ENCODE measurements at places on chromosomes 4 and X.
A peak's percentile ranks its signal among the peaks of the same experiment; 100 is the strongest.

- peak; percentile 17 for DNase-seq
Observed at GRCh38 chr4:164012396-164013027, 518.0 kb downstream of the TMA16 start.

GRCh38 chr4:168825975-168826374 is 184.1 kb downstream of the CBR4 start:
- DNase-seq, result no peak

DNA sequence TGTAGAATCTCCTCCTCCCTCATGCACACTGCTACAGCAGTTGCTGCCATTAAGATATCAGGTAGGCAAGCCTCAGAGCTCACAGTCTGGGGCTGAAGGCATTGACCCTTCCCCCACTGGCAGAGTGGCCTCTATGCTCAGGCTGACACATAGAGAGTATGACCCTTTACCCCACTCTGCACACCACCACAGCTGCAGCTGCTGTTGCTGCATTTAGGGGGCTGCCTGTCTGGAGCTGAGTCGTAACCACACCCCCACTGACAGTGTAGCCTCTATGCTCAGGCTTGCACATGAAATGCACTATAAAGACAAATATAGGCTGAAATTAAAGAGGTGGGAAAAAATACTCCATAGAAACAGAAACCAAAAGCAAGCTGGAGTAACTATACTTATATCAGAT is 289.3 kb upstream of the PABPC4L start:
- DNase-seq, result no peak

GRCh38 chr4:168908093-168908492 is 102.0 kb downstream of the CBR4 start:
- DNase-seq, result no peak

DNA sequence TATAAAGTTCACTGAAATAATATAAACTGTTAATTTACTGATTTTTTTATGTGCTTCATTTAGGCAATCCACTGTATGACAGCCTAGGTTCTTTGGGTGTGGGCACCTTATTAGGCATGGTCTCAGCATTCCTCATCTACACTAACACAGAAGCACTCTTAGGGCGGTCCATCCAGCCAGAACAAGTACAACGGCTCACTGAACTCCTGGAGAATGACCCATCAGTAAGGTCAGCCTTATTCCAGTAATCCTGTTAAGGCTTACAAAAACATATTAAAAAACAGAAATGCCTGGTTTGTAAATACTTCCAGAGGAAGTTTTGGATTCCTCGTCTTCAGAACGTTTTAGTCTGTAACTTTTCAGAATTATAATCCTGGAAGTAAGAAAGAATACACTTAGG is 80.1 kb downstream of the SLC30A9 start:
- no peak for DNase-seq

GRCh38 chr4:107468812-107469211 is 251.2 kb downstream of the PAPSS1 start:
- DNase-seq, result no peak

- no peak for DNase-seq
Observed at GRCh38 chr4:105625214-105625613, 72.8 kb downstream of the ARHGEF38 start.

- no peak for DNase-seq
Observed at GRCh38 chr4:36919721-36920120, 324.8 kb upstream of the NWD2 start.

DNA sequence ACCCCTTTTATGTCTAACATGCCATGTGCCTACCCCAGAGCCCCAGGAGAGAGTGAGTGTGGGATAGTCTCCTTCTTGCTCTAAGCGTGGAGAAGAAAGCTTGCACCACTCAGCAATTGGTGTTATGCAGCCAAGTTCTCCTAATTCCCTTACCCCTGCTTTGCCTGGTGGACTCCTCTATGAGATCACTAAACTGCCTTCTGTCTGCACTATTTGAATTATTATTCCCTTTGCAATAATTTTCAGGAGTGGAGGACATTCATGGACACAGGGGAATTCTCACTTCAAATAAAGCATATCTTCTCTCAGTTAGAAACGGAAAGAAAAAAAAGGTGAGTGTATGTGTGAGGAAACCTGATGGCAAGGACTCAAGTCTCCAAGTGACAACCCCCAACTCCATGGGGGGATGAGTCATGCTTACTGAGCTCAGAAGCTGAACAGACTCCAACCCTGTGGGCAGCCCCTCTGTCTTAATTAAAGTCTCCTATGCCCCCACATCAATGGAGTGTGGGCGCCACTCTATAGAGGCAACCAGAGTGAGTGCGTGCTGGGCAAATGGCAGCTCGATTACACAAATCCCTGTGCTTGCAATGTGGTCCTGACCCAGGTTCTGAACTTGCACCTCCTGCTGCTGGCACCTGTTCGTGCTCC is 381.9 kb downstream of the RAB28 start:
- DNase-seq, result no peak

GRCh38 chrX:150487369-150488094 is 80.9 kb upstream of the MTM1 start:
- no peak for DNase-seq

DNA sequence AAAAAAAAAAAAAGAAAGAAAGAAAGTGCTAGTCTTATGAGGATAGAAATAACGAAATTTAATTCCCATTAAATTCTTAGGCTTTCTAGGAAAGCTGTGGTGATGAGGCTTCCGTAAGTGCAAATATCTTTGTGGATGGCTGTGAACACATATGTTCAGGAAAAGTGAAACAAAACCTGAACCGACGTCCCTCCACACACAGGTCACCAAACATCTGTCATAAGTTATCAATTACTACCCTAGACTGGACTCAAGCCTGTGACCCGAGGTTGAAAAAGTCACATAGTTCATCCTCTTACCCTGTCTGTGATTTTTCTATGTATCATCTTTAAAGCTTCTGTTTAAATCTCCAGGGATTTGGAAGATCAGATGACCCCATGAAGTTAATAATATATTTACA is 24.8 kb downstream of the HHIP start:
- DNase-seq, result no peak

- DNase-seq, result no peak
Observed at GRCh38 chrX:74422576-74423288, 1.4 kb downstream of the SLC16A2 start.

- no peak for DNase-seq
Observed at GRCh38 chrX:40151211-40152172, 53.7 kb upstream of the BCOR start.

GRCh38 chrX:49101629-49101984 is 21.9 kb upstream of the WDR45 start:
- DNase-seq, result no peak

- no peak for DNase-seq
Observed at GRCh38 chr4:47642985-47643760, 158.1 kb downstream of the ATP10D start.

DNA sequence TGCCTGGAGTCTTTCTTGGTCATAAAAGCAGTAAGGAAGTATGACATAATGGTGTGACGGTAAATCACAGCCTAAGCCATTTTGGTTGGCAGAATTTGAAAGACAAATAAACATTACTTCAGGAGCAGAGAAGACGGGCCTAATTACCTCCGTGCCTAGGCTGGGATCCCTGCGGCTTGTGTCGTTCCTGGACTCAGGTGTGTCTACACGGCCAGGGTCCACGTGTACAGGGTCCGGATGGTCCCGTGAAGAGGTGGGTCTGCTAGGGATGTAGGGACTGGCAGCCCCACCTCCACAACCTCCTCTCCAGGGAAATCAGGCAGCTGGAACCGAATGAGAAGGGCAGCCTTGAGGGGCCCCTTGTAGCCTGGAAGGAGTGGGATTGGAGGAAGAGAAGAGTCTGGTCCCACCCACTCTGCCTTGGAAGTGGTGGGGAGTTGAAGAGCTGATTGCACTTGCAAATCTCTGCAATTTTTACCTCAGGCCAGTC is 55.4 kb upstream of the PLAC1 start:
- no peak for DNase-seq

- DNase-seq, result no peak
Observed at GRCh38 chr4:36187723-36188333, 56.5 kb downstream of the ARAP2 start.

- no peak for DNase-seq
Observed at GRCh38 chr4:20065952-20066351, 185.8 kb upstream of the SLIT2 start.

GRCh38 chr4:159722052-159722451 is 619.2 kb downstream of the RAPGEF2 start:
- no peak for DNase-seq

DNA sequence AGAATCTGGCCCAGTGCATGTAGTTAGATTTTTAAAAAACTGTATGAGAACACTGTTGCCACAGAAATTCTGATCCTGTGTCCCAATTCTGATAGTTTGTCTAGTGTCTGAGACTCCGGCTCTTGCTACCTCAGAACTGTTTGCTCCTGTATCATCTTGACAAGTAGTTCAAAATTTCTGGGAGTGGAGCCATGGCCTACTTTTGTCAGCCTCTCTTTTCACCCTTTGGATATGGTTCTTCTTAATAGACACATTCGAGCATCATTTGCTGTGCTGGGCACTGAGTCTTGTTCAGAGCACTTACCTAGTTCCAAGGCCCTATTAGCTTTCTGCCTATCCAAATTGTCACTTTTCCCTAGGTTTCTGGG is 46.9 kb downstream of the ATP10D start:
- DNase-seq, result no peak

GRCh38 chrX:28920153-28920943 is 333.1 kb downstream of the IL1RAPL1 start:
- no peak for DNase-seq

DNA sequence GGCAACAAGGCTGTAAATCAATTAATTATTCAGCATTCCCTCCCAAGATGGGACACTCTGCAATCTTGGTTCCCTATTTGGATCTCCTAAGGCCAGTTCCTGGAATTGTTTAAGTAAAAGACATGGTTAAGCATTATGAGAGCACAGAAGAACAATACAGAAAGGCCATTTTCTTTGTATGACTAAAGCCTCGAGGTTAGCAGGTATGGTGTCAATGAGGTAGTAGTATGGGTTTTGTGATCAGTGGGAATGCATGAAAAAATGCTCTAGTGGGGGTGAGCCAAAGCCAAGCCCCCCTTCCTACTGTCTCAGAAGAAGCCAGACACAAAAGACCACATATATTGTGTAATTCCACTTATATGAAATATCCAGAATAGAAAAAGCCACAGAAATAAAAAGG is 61.7 kb upstream of the S100G start:
- no peak for DNase-seq

GRCh38 chr4:169818063-169818679 is 60.4 kb upstream of the HPF1 start:
- DNase-seq, result no peak

- no peak for DNase-seq
Observed at GRCh38 chr4:39369301-39369700, 3.1 kb upstream of the RFC1 start.

- no peak for DNase-seq
Observed at GRCh38 chr4:152864361-152864760, 71.8 kb upstream of the FHDC1 start.

DNA sequence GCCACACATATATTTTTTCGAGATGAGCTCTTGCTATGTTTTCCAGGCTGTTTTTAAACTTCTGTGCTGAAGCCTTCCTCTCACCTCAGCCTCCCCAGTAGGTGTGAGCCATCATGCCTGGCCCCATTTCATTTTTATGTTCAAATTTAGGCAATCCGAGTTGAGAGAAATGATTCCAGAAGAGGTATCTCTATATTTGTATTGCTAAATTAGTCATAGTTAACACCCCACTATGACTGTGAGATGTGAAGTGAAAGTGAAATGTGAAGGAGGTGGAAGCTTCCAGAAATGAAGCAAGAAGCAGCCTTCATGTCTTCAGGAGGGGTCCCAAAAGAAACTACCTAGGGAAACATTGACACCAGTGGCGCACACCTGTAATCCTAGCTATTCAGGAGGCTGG is 17.7 kb downstream of the APELA start:
- DNase-seq, result no peak

DNA sequence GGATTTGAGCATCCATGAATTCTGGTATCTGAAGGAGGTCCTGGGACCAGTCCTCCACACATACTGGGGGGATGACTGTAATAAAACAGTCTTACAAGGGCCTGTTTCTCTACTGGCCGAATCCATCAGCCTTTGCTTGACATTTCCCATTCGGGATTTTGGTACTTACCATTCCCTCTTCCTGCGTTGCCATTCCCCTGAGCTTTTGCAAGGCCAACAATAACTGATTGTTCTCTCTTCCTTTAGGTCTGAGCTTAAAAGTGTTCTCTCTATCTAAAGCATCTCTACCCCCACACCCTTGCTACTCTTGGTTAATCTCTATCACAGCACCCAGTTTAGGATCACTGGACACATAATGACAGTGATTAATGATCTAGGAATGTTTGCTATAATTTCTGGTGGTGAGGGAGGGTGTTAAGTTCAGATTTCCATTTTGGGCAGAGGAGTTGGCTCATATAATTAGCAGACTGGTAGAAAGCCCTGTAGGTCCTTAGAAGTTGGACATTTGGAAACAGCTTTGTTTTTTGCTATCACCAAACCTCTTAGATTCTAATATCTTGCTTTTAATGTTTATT is 29.4 kb downstream of the TMA16 start:
- DNase-seq, result no peak

DNA sequence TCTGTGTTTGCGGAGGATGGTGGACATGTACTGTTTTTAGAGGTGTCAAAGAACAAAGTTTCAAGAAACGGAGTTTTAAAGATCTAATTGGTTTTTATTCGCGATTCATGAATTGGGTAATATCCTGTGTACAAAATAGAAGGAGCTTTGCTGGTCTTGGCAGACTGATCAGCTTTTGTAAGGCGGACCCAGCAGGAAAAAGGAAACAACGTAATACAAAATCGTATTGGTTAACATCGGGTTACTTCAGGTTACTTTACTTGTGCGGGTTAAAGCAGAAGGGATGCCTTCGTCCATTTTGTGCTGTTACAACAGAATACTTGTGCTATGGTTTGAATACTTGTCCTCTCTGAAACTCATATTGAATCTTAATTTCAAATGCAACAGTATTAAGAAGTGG is 11.4 kb upstream of the NYX start:
- DNase-seq, result no peak

- DNase-seq, result no peak
Observed at GRCh38 chr4:74410272-74410671, 34.7 kb upstream of the AREG start.
